ENCODE measurements at places on chromosomes 3 and 15.

- no peak for DNase-seq
Measured at GRCh38 chr15:66186049-66186825, 67.3 kb downstream of the MEGF11 start.

DNA sequence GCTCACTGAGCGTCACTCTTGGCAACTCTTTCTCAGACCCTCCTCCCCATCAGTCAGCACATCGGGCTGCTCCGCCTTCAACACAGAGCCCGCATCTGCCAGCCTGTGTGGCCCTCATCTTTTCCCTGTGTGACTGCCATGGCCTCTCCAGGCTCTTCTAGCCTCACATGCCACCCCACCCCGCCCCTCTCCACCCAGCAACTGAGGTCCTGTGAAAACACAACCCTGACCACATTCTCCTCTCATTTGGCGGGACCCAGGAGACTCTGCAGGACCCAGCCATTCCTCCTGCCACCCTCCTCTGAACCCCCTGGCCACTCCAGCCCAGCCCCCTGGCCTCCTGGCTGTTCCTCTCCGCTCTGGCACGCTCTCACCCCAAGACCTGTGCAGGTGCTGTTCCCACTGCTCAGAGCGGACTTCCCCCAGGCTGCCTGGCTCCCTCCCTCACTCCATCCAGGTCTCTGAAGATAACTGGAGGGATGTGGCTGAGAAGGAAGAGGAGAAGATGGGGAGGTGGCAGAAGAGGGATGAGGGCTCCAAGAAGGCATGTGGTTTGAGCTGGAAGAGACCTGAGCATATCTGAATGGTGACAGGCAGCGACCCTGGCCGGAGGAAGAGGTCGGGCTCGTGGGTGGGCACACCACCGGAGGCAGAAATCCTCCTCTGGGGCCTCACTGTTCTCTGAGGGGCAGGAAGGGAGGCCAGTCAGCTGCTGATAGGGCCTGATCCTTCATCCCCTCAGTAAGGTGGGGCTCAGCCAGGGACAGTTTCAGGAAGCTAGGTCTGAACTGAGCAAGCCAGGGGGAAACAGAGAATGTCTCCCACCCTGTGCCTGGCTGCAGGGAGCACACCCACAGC, 111.2 kb upstream of the RPL32 start:
- DNase-seq, result no peak

- DNase-seq, result no peak
Measured at GRCh38 chr3:144774897-144775296, 803.3 kb downstream of the DIPK2A start.

DNA sequence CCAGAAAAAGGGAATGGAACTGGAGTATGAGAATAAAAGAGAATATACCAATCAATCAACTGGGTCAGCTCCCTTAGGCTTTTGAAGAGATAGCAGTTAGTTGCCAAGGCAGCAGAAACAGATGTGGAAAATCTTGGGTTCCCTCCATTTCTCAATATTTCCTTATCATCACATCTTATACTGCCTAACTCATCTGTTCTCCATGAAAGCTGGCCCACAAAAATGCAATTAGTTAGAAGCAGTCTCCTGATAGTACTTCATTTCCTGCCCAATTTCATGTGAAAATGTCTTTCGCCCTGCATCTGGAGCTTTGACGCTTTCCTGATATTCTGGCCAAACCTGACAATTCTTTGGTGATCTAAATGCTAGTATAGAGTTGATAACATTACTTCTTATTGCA, 30.1 kb upstream of the SPTSSB start:
- no peak for DNase-seq

- no peak for DNase-seq
Measured at GRCh38 chr15:49731187-49732099, 110.6 kb downstream of the DTWD1 start.

DNA sequence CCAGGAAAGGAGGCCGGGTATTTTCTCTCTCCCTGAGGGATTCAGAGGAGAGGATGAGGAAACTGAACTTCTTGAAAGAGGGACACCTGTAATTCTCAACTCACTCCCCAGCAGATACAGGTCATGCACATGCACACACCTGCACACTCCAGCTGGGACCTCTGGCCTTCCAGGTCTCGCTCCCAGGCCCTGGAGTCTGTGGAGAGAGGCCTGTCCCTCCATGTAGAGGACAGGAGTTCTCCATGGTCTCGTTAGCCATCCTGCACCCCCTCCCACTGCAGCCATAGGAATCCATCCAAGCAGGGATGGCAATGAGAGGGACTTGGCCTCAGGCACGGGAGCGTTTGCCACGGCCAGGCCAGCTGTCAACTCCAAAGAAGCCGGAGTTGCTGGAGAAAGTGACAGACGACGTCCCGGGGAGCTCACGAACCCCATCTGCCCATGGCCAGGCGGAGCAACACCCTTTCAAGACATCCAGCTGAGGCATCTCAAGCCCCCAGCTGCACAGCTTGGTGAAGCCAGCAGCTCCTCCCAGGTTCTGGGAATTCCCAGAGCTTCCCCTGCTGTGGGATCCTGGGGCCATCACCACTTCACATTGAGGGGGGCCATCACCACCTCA, 223.3 kb downstream of the UACA start:
- DNase-seq, result no peak

DNA sequence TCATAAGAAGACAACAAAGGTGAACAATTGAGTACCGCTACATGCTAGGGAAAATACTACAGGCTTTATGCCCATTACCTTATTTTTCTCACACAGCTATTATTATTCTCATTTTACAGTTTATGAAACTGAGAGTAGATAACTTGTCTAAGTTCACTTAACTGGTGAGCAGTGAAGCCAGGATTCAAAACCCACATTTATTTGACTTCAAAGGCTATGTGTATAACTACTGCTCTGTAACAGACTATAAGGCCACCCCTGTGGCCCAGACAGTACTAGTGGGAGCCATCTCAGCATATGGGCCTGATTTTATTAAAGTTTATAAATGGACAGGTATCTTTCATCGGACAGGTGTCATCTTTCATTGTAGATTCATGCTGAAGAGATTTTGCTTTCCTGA, 14.4 kb upstream of the BBX start:
- no peak for DNase-seq

DNA sequence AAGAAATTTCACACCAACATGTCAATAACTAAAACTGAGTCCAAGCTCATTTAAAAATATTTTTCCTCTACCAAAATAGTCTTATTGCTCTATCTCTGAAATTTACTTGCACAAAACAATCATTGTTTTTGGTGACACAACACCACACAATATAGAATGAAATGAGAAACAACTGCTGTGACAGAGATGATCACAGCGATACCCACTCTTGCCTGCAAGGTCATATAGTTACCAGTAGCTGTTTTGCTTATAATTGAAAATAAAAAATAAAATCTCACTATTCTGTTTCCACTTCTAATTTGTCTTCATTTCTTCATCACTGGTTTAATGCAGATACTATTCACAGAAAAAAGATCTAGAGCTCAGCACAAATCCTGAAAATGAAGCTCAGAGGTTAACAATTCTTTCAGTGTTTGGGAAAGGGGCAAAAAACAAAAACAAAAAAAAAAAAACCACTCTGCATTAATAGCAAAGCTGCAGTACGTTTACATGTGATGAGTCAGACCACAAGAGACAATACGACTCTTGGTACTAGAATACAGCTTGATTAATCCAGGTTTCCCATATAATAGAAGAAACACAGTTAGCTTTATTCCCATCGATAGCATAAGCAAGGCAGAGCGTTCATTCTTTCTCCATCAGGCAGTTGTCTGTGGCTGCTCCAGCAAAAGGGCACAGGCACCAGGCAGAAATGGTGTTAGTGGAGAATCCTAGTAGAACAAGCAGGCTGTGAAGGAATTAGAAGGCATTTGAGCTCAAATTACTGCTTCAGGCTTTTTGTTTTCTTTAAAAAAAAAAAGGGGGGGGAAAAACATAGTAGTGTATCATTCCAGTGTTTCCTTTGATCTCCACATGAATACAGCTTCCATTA, 773 bp downstream of the ANKRD28 start:
- no peak for DNase-seq

DNA sequence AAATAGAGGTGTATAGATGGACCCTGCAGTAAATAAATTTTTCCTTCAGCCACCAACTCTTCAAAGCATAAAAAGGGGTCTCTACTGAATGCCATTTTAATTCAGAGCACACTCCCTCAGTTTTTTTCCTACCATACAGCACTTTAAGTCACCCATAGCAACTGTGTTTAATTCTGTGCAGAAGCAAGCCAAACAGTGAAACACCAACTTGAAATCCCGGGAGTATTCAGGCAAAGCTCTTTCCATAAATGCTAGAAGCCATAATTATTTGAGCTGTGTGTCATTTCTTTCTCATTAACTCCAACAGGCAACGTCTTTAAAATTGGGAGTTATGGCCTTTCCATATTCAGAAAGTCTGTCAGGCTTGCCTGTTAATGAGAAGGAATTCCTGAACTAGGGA, 562.1 kb downstream of the GRM7 start:
- no peak for DNase-seq

- DNase-seq, result no peak
Measured at GRCh38 chr3:187085021-187085666, 54.2 kb downstream of the RPL39L start.

DNA sequence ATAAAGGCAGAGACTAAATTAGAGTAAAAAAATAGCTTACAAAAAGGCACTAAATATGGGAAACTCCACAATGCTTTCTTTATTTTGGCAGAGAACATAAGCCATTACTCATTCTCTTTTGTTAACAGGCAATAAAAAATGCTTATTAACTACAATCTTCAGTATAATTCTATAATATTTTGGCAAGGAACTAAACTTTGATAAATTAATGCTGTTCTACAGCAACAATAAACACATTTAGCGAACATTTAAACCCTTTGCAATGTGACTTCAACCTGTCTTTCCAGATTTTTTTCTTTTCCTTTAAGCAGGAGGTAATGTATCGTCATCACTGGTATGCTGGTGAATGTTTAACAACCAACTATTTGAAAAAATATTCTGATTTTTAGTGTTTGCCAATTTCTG, 42.2 kb upstream of the POU1F1 start:
- no peak for DNase-seq

Data from T-helper 2 cell (primary cell).